GM13977 (cell line): ENCODE measurements at places on chromosomes 5 and 9.

GRCh38 chr5:131751506-131751905, 45.3 kb downstream of the FNIP1 start:
- no peak for DNase-seq

- no peak for DNase-seq
Observed at GRCh38 chr9:121816845-121817450, 165.5 kb downstream of the DAB2IP start.

GRCh38 chr5:135120951-135121350, 86.9 kb upstream of the PITX1 start:
- no peak for DNase-seq

DNA sequence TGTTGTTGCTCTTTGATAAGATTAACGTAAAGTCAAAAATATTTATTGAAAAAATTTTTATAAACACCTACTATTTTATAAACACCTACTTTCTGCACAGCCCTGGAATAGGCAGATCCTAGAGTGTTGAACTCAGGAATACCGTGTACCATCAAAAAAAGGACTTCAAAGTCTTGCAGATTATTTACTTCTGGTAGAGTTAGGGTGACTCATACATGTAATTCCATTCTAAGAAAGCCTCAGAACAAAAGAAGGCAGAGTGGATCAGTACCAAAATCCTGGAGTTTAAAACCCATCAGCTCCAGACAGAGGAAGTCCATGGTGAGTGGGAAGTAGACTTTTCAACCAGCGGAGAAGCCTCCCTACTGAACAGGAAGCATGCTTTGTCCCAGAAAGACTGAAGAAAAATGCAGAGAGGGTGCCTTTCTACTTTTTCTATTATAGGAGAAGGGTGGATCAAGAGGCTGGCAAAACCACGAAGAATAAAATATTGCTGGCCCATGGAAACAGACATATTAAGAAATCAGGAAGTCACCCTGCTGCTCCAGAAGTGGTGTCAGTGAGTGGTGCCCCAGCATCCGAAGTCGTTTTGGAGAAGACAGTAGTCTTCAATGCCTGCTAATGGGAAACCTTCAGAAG, 45.1 kb upstream of the DAB2 start:
- DNase-seq, result no peak

DNA sequence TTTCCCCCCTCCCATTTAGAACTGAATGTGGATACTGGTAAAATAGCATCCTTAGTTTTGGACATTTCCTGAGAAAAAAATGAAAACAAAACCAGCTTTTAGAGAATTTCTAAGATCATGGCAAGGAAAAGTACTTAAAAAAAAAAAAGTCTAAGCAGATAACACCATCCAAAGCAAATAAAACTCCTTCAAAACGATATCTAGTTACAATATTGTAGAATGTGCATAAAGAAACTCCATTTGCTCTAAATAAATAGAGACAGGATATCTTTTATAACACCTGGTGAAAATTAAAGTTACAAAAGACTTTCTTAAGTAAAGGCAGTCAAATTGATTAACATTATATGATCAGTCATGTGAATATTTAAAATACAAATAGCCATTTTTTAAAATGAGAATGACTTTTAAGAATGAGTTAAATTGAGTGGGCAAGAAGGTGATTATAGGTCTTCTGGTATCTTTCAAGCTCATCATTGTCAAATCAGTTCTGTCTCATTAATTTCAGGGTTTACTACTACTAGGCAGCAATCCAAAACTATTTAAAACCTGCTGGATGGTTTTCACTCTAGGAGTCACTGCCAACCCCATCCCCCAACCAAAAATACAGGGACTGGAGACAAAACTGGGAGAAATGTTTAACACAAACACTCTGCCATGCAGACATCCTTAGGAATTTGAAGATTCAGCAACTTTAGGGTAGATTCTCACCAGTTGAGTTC, 382.6 kb downstream of the ADGRV1 start:
- no peak for DNase-seq

GRCh38 chr5:149584121-149584520, 2.8 kb downstream of the ARHGEF37 start:
- DNase-seq, result no peak

GRCh38 chr5:35004200-35004599, 43.5 kb downstream of the AGXT2 start:
- DNase-seq, result no peak

GRCh38 chr5:111552896-111553295, 40.6 kb upstream of the STARD4 start:
- DNase-seq, result no peak

- DNase-seq, result no peak
Observed at GRCh38 chr5:6591671-6592288, 41.1 kb downstream of the NSUN2 start.

- no peak for DNase-seq
Observed at GRCh38 chr5:54932789-54933188, 52.6 kb downstream of the ESM1 start.

DNA sequence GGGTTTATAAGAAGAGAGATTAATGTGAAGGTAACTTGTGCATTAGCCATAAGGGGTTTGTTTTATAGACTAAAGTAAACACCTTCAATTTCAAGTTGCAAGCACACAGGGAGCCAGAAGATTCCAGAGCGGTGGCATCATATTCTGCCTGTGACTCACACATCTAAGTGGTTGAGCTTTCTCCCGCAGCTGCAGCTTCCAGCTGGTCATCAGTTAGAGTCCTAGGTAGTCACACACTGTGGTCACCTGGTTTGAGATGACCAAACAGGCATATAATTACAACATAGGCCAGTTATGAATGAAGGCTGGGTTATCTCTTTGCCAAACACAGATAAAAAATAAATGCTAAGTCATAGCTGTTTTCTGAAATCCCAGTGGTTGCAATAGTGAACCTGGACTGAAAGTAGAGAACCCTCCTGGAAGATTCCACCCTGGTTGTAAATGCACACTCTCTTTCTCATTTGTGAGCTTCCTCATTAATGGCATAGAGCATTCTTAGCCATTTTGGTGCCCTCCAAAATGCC, 171.3 kb downstream of the GDNF start:
- DNase-seq, result no peak

DNA sequence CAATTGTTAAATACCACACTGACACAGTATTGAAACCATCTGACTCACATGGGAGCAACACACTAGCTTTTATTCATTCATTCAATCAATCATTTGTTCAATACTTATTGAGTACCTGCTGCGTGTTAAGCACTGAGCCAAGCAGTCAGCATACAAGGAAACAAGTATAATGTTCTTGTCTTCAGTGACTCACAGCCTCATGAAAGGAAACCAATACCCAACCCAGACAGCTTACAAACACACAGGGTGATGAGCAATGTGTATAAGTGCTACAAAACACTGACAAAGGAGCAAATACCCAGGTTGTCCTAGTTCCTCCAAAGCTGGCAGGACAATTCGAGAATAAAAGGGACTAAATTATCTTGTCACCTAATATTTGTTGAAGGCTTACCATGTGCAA, 67.6 kb upstream of the RASEF start:
- DNase-seq, result no peak

DNA sequence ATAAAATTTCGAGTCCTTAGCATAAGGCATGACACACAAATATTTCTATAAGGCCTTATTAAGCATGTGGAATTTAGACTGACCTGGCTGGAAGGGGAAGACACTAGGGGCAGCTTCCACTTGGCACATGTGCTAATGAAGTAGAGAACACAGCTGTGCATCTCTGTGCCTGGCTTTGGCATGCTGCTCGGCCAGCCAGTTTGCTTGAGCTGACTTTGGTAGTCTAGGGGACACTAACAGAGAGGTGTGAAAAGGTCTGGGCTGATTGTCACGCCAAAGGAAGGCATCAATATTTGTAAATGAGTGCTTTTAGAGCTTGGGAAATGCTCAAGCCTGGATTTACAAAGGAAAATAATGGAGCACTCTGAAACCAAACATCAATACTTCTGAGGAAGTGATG, 723.7 kb downstream of the PRELID2 start:
- DNase-seq, result no peak

GRCh38 chr5:158534203-158534602, 565.5 kb downstream of the EBF1 start:
- no peak for DNase-seq

DNA sequence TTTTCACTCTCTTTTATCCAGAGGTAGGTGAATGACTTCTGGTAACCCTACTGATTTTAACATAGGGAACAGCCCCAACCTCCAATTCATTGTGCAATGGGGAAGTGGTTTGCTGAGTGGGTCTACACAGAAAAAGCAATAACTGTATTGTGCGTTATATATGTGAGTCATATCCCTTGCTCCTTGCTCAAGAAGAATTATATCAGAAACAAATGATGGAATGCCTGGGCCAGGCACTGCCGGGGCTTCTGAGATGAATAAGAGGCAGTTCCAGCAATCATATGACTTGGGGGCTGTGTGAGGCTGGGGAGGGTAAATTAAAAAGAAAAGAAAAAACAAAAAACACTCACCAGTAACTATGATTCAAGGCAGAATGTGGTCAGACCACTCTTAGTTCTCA, 79.2 kb upstream of the ABCA1 start:
- DNase-seq, result no peak

GRCh38 chr9:28135549-28135948, 562.3 kb upstream of the C9orf72 start:
- no peak for DNase-seq

DNA sequence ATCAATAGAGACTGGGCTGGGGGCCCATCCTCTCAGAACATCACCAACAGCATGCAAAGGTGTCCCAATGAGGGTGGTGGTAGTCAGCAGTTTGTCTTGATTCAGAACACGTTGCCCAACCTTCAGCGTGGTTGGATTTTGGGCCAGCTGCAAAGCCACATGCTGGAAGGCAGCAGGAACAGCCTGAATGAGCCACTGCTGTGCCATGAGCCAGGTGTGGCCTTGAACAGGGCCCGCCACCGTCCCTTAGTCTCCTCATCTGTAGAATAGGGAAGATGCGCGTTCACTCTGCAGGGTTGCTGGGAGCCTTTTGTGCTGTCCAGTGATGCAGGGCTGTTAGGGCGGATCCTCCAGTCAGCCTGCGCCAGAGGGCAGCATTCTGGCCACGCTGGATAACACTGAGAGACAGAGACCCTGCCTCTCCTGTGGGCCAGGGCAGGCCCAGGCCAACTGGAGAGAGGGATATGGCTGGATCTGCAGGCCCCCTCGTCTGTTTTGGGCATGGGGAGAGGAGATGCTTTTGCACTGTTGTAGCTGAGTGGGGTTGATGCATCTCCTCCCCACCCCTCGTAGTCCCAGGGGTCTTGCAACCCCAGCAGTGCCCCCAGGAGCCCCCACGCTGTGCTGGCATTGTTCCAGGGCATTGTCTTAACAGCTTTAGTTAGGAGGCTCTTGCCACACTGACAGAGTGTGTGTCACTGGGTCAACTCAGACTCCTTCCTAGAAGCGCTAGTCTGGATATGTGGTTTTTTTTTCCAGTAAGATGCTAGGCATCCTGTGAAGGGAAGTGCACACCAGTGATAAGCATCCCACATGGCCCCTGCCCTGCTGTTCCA, 42.1 kb downstream of the SLC46A2 start:
- DNase-seq, result no peak

DNA sequence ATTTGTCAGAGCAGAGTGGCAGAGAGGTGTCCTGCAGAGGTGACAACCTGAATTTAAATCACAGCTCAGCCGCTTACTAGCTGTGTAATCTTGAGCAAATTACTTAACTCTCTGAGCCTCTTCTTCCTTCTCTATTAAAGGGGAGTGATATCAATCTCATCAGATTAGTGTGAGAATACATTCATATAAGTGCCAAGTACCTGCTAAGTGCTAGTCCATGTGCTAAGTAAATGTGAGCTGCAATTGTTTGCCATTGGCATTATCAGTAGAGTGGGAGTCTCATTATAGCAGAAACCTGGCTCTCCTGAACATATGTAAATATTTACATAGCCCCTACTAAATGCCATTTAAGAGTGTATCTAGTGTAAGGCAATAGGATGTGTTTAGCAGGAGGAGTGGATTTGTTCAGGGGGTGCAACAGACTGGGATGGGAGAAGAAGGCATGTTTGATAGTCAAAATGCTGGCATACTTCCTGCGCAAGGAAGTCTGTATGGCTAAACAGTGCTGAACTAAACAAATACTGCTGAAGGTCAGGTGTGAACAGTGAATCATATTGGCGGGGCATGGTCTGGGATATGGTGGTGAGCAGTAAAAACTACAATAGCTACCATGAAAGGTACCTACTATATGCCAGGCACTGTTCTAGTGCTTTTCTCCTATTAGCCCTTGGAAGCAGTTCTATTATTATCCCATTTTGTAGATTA, 74.5 kb downstream of the F2RL2 start:
- no peak for DNase-seq

- DNase-seq, result no peak
Observed at GRCh38 chr5:1515311-1515920, 8.3 kb downstream of the LPCAT1 start.

- DNase-seq, result no peak
Observed at GRCh38 chr9:237858-238345, 23.2 kb downstream of the DOCK8 start.

DNA sequence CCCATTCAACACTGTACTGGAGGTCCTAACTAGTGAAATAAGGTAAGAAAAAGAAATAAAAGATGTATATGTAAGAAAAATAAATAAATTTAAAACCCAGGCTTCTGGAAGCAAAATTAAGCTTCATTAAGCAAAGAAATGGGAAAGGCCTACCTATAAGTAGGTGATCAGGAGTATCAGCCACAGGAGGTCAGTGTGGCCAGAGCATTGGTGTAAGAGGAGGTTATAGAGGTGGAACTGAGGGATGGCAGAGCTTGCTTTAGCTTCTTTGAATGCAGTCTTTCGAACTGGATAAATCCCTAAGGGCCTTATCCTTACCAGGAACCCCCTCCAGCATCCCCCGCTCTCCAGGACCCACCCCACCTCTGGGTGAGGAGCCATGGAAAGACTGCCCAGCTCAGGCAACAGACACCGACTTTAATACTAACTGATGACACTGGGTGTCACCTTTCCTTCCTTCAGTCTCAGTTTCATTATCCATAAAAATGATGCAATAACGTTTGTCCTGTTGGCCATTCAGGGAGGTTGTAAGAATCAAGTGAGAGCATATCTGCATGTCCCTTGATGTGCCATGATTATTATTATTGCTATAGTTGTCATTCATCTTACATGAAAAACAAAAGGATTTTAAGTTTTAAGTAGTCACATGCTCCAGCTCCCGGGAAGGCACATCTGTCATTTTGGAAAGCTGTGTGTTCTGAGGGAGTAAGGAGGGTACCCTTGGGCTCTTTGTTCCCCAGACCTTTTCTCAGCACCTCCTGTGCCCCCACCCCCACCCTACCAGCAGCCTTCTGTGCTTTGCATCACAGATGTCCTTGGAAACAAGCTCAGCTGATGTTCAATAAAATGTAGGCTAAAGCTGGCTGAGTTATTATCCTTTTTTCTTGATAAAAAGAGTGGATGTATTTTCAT, 50.8 kb upstream of the CTNNA1 start:
- DNase-seq, result no peak

DNA sequence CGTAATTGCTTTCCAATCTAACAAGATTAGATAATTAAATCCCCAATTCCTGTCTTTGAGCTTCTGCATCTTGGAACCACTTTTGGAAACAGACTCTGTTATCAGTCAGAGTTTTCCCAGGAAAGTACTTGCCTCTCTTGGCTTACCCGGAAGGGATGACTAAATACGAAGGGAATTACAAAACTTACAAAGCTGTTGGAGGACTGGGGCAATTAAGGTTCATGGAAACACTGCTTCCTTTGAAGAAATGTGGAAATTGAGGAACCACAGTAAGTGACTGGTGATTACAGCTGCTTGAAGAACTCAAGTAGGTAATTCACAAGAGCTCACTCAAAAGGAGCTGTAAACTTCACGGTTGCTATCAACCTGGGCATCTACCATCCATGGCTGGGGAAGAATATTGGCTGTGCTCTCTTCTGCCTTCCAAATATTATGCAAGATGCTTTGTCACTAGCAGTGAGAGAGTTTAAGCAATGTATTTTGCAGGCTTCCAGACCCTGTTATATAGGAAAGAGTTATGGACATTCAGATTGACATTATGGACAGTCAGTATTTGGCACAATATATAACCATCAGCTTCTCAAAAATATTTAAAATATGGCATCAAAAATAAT, 104.6 kb upstream of the MAN2A1 start:
- DNase-seq, result no peak
